Kidney capillary endothelial cell (primary cell): ENCODE measurements at places on chromosomes 2 and 18.

DNA sequence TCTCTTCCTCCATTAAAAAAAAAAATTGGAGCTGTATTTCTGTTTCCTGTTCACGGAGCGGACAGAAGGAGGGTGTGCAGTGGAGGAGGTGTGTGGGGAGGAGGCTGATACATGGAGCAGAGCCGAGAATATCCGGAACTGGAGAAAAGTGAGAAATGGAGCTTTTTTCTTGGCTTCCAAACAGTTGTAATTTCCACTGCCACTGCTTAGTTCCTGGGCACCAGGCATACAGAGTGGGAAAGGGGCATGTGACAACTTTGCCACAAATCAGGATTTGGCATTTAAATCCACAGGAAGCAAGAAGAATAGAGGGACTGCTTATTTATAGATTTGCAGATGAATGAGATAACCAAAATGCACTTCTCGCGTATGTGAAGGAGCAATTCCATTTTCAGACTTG, 71.2 kb downstream of the BCL11A start:
- peak; percentile 41 for DNase-seq

GRCh38 chr2:64787698-64788097, 134.0 kb upstream of the SERTAD2 start:
- DNase-seq = no peak

- DNase-seq = no peak
Measured at GRCh38 chr2:33130054-33130447, 183.3 kb downstream of the LTBP1 start.

- no peak for DNase-seq
Measured at GRCh38 chr2:69518841-69519240, 81.6 kb upstream of the NFU1 start.

DNA sequence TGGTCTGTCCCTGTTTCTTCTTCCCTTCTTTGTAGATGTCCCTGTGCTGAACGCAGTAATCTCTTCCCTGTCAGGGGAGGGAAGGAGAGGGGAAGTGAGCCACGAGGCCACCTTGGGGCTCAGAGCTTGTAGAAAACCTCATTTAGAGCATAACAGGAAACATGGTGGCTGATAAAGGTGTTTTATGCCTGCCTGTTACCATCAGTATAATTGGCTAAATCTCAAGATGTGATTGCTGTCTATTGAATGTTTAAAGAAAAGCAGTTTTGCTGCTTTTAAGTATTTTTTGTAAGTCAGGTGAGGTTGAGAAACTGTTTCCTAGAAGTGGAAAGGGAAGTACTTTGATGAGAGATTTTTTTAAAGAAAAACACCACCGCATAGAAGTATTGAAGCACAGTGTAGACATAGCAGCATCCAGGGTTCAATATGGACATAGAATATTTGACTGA, 59.7 kb upstream of the PDK1 start:
- no peak for DNase-seq

DNA sequence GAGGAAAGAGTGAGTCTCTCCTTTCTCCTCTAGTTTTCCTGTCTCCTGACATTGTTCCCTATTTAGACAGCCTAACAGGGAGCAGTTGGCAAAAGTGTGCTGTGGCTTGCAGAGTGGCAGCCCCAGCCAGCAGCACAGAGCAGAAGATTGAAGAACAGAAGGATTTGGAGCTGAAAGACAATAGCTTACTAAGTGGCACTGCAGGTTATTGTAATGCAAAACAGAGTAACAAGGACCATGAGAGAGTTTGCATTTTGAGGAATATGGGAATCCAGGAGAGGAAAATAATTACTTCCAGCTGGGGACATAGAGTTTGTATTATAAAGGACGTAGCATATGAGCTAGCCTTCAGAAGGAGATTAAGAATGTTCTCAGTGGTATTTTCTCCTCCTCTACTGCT, 342.4 kb downstream of the AKAIN1 start:
- DNase-seq = no peak

DNA sequence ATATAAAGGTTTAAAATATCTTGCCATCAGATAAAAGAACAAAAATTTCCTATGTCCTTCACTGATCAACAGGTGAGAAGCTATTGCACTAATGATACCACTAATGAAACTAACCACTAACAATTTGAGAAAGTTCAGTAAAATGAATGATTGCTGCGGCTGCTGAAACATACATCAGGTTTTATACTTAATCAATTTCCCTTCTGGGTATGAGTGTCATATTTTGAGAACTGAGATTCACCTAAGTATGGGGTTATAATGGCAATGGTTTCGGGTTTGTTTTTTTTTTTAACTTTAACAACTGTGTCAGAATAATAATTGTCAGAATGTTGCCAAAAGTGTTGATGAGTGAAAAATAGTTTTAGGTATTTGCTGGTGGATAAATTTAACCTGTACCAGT, 151.3 kb upstream of the SLC39A10 start:
- DNase-seq = no peak
